Eye (tissue), 1 donor: ENCODE measurements at places on chromosomes 3 and 15.

GRCh38 chr3:81426826-81427577 is 334.4 kb downstream of the GBE1 start:
- DNase-seq, result no peak

- no peak for DNase-seq
Measured at GRCh38 chr3:7875925-7876324, 625.7 kb upstream of the LMCD1 start.

DNA sequence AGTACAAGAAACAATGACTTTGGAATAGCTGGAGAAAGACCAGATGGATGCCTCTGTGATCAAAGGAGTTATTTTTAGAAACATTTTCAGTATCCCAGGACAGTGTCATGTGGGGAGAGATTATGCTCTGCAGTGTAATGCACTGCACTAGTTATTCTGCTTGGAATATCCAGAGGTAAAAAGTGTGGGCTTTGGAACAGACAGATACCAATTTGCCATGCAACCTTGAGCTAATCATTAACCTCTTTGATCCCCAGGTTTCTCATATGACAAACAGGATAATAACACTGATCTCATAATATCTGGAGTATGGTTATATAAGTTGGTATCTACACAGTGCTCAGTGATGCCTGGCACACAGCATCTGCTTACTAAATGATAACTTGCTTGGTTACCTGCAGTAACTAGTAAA is 12.2 kb upstream of the SLC7A14 start:
- DNase-seq, result no peak

GRCh38 chr3:135229018-135229495 is 434.0 kb downstream of the EPHB1 start:
- peak; percentile 10 for DNase-seq

GRCh38 chr15:40766906-40767837 is 2.6 kb upstream of the C15orf62 start:
- peak; percentile 36 for DNase-seq

DNA sequence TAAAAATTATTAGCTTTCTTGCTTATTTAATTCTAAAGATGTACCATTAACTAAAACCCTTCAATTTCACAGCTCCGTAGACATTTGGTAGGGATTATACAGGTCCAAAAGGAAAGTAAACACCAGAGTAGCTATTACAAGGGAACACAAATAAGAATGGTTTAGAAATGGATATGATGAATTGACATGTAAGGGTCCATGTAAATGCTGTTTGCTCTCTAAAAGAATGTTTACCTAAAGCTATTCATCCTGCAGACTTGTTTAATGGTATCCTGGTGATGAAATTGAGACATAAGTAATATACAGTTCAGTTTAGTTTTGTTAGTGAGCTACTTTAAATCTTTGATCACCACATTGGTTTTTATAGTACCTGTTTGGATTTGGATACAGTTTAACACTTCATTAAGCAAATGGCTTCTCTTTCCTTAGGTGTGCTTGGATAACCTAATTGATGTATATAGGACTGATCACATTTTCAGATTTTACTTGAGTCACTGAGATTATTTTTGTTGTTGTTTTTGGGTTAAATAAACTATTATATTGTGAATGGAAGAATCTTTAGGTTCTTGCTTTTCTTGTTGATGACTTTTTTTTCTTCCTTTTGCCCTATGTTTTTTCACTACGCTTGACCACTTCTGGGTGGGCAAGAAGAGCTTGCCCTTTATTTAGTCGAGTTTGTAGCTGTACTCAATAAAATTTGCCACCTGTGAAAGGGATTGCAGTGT is 115.4 kb downstream of the TCF12 start:
- DNase-seq, result no peak

GRCh38 chr15:75822685-75823278 is 20.5 kb upstream of the UBE2Q2 start:
- DNase-seq, result peak; percentile 44

DNA sequence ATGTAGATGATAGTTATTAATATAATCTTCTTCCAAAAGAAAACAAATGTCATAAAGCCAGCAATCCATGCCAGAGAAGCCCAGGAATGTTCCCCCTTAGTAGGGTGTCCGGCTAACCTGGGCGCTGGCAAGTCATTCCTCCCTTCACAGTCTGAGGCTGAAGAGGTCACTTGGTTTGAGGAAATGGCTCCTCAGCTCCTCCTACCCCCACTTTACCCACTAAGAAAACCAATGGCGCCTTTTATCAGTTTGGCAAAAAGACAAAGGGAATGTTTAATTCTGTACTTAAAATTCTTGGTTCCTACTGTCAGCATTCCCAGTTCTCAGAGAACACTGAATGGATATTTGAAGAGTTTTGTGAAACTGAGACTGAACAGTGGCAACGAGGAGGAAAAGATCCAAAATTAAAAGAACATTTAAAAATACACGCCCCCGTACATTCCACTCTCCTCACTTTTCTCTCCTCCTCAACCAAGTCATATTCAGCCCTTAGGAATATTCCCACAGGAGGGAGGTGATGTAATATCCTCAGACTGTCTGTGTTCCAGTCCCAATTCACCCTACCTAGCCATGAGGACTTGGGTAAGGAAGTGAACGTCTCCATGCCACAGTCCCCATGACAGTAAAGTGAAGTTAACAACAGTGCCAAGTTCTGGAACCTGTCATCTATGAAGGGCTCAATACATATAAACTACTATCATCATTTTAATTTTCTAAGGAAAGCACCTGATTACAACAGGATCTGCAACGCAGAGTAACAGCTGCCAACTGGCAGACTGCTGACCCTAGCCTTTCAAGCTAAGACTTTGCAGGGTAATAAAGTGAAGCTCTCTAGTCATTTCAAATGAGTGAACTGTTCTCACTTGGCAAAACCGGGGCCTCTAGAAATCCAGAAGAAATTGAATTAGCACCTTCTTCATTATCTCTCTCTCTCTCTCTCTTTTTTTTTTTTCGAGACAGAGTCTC is 234.5 kb upstream of the ICE2 start:
- no peak for DNase-seq

- no peak for DNase-seq
Measured at GRCh38 chr15:73195166-73195565, 142.9 kb downstream of the NEO1 start.

GRCh38 chr3:74787011-74787410 is 172.6 kb upstream of the CNTN3 start:
- peak; percentile 86 for DNase-seq

DNA sequence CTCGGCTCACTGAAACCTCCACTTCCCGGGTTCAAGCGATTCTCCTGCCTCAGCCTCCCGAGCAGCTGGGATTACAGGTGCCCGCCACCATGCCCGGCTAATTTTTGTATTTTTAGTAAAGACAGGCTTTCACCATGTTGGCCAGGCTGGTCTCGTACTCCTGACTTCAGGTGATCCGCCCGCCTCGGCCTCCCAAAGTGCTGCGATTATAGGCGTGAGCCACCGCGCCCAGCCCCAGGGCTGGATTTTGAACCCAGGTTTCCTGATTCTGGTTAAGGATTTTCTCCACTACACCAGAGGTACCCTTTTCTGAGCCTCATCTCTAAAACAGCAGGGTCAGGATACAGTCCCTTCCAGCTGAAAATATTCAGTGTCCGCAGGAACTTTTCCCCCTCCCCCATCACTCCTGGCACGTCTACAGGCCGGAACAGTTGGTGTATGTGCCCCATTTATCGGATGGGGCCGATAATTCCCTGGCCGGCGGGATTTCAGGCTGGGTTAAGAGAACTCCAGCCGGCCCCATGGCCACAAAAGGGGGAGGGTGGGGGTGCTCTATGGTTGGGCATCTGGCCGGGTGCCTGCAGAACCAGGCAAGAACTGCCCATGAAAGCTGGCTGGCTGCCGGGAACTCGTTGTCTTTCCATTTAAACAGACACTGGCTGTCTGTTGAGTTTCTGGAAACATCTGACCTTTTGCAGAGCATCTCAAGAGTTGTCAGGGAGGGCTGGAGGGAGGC is 26.8 kb upstream of the SEMA4B start:
- peak; percentile 47 for DNase-seq

DNA sequence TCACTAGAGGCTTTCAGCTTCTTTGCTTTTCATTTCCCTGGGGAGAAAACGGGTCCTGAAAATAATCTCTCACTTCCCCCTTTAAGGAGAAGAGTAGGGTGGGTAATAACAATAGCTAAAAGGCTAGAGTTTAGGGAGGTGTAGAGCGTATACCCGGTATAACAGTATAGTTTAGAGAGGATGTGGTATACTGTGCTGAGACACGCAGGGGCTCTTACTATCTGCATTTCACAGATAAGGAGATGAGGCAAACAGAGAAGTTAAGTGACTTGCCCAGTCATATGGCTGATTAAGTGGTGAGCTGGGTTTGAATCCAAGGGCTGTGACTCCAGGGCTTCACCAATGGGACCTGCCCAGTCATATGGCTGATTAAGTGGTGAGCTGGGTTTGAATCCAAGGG is 15.0 kb upstream of the KCNMB3 start:
- DNase-seq, result no peak

DNA sequence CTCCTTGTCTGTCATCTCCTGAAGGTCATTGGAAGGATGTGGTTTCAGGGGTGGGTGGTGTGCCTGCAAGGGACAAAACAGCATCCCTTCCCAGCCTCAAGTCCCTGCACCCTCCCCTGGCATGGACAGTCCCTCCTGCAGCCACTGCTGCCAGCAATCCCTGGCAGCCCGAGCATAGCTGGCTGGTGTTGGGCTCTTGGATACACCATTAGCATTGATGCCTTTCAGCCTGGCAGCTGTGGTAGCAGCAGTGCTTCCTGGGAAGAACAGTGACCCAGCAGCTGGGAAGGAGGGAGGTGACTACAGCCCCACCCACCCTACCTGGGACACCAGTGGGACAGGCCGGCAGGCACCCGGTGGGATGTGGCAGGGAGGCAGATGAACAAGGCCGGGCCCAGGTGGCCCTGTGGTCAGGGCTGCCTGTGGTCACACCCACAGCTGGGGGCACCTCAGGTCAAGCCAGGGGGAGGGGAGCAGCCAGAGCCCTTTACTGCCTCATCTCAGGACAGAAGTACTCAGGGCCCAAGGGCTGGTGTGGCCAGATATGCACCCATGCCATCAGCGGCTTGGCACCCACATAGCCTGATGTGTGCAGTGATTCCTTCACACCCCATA is 32.9 kb upstream of the TMEM115 start:
- DNase-seq, result no peak

GRCh38 chr3:178436773-178437172 is 99.5 kb upstream of the KCNMB2 start:
- DNase-seq, result peak; percentile 64

DNA sequence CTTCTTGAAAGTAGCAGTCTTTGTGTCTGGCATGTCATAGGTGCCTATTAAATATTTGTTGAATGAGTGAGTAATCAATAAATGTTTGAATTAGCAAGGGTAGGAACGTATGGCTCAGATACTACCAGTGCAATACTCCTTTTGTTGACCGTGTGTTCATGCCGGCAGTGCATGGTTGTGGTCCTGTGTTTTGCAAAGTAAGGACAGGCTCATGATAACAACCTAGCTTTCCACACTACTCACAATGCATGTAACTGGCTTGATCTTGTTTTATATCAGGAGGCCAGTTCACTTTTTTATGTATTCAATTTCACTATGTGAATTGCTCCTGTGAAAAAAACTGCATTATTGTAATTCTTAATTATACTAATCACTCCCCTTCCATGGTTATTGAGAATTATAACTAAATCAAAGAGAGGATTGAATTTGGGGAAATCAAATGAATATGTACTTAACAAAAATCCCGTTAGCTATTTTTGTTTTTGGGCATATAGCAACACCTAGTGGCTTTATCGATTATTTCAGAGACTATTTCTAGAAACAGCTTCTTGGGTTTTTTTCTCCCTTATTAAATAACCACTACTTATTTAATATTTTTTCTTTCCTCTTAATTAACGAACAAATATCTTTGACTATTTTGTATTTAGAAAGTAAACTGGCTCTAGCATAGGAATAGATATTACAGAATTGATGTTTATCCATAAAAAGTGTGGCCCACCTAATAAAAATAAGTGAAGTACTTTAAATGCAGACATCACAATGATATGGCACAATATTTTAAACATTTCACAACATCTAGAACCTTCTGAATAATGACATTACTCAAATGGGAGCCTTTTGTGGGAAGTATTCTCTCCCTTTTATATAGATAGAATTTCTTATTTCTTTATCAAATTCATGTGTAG is 218.5 kb downstream of the BBX start:
- peak; percentile 59 for DNase-seq

- peak; percentile 62 for DNase-seq
Measured at GRCh38 chr3:28915741-28916500, 364.9 kb upstream of the RBMS3 start.

DNA sequence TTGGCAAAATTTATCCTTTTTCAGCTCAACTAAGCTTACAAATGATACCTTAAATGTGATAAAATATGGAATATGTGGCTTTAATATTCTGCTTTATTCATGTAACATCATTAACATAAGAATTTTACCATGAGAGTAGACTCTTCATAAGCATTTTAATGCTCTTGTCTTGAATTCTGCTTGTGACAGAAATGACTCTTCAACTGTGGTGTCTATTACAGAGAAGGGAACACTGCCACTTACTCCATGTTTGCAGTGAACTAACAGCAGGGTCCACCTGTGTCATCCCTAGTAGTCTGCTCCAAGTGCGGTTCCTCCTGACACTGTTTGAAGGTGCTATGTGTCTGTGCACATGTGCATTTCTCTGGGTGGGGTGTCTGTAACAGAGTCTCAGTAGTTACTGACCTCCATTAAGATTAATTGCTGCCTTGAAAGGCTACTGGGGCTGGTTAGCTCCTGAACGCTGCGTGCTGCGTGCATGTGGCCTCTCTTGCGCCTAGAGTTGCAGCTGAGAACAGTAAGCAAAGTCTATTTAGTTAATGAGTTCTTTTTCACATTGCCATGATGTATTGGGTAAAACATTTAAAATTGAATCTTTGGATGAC is 8.3 kb downstream of the LSM3 start:
- DNase-seq, result no peak

GRCh38 chr3:60316121-60316797 is 935.0 kb downstream of the FHIT start:
- peak; percentile 59 for DNase-seq

DNA sequence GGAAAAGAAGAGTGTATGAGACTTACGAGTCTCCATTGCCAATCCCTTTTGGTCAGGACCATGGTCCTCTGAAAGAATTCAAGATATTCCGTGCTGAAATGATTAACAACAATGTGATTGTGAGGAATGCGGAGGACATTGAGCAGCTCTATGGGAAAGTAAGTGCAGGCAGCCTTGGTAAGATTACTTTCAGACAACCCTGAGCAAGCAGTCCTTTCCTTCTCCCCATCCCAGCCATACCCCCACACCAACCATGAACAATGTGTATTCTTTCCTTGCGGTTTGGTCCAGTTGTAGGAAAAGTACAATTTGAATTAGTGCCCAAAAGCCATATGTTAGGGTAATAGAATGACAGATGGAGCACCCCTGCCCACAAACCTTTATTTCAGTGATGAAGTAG is 5.6 kb downstream of the TSEN2 start:
- no peak for DNase-seq

- no peak for DNase-seq
Measured at GRCh38 chr3:124972457-124972856, 37.9 kb upstream of the MUC13 start.

GRCh38 chr3:99805160-99805559 is 12.5 kb upstream of the CMSS1 start:
- no peak for DNase-seq
